Occipital lobe (tissue), 3 donors: ENCODE measurements at places on chromosomes 13 and 19.

DNA sequence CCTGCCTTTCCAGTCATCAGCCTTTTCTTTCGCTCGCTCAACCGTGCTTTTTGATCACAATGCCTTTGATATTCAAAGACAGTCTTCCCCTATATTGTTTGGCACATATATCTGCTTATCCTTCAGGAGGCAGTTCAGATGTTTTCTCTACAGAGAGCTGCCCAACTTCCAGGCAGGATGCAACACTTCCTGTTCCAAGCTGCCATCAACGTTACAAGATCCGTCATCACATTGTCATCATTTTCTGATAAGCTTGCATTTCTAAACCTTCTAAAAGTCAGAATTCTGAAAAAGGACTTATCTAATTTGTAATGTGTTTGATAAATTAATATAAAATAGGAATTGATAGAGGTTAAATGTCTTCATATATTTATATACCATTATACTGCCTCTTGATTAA is 574.2 kb downstream of the TBC1D4 start:
- DNase-seq: no peak

DNA sequence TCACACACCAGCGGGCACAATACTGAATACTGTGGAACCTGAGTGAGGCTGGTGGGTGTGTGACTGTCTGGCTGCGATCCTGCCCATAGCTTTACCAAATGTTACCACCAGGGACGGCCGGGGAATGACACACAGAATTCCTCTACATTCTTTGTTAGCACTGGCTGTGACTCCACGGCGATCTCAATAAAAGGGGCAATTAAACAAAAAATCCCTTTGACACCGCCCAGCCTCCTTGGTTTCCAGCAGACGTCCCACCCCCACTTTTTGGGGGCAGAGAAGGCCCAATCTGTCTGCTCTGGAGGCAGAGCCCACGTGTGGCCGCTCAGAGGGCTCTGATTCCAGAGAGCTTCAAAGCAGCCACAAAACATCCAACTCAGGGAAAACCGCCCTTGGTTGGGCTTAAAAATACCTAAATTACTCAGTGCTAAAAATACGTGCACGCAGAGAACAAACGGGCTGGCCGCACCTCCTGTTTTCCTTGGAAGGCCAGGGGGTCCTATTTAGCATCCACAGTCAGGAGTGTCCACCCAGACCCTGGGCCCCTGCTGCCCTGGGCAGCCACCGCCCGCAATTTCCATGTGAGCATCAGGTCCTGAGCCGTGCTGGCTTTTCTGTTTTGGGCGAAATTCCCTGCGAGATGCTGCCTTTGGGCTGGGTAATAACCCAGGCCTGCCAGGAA is 47.8 kb downstream of the GADD45B start:
- DNase-seq: peak; percentile 30

DNA sequence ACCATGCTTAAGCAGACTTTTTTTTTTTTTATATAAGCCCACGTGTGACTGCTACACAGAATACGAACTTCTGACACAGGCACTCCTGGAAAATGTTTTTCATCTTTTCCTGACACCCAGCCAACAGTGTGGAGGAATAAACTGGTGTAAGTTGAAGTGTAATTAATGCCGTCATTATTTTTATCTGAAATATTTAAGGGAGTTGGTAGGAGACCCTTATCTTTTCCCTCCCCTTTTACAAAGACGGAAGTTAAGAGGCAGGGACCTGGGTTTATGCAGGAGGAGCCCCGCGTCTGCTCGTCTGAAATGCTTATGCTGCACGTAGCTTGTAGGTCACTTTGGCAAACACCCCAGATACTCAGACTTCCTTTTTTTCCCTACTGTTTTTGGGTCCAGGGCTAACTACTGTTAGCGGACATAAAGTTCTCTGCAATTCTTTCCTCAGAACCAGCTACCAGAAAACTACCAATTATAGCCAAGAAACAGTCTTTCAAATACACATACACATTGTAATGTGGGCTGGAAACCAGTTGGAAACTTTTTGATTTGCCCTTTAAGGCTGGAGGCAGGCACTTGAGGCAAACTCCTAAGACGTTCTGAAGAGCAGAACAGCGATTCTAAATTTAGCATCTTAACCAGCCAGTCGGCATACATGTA is 50.8 kb downstream of the EFNB2 start:
- no peak for DNase-seq

DNA sequence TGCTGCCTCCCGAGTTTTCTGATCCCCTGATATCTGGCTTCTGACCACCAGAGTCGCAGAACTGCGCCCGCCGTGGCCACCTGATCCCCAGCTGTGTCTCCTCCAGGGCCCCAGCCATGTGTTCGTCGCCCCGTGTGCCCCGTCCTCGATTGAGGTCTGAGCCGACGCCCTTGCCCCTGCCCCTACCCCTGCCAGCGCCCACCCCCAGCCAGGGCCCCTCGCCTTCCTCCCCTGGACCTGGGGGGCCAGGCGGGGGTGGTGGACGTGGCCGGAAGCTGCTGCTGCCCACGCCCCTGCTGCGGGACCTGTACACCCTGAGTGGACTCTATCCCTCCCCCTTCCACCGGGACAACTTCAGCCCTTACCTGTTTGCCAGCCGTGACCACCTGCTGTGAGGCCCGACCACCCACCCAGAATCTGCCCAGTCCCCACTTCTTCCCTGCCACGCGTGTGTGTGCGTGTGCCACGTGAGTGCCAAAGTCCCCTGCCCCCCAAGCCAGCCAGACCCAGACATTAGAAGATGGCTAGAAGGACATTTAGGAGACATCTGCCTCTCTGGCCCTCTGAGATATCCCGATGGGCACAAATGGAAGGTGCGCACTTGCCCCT is 9.2 kb downstream of the PLPPR2 start:
- DNase-seq: no peak

DNA sequence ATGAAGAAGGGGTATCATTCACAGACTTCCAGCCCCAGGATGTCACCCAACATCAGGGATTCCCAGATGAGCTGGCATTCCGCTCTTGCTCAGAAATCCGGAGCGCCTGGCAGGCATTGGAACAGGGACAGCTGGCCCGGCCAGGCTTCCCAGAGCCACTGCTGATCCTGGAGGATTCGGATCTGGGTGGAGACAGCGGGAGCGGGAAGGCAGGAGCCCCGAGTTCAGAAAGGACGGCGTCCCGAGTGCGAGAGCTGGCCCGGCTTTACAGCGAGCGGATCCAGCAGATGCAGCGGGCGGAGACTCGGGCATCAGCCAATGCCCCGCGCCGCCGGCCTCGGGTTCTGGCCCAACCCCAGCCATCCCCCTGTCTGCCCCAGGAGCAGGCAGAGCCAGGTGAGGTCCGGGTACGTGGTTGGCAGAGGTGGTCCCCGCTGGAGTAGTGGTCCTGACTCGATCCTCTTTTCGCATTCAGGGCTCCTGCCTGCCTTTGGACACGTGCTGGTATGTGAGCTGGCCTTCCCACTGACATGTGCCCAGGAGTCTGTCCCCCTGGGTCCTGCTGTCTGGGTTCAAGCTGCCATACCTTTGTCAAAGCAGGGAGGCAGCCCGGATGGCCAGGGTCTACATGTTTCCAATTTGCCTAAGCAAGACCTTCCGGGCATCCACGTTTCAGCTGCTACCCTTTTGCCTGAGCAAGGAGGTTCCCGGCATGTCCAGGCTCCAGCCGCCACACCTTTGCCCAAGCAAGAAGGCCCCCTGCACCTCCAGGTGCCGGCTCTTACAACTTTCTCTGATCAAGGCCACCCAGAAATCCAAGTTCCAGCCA is 11.0 kb downstream of the PLEKHG2 start:
- no peak for DNase-seq

DNA sequence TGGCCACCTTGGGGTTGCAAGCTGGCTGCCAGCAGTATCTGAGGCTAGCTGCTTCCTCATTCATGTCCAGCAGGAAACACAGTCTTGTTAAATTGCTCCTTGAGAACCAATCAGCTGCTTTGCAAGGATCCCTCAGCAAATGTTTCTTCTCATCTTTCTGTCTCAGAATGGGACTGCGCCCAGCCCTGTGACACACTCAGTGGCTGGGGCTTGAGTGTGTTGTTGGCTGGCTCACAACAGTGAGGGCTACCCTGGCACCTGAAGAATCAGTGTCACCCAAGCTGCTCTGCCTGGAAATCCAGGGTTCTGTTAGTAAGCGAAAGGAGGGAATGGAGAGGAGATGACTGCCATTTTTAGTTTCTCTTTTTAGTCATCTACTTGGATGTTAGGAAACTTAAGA is 317.2 kb downstream of the DCT start:
- DNase-seq: no peak

DNA sequence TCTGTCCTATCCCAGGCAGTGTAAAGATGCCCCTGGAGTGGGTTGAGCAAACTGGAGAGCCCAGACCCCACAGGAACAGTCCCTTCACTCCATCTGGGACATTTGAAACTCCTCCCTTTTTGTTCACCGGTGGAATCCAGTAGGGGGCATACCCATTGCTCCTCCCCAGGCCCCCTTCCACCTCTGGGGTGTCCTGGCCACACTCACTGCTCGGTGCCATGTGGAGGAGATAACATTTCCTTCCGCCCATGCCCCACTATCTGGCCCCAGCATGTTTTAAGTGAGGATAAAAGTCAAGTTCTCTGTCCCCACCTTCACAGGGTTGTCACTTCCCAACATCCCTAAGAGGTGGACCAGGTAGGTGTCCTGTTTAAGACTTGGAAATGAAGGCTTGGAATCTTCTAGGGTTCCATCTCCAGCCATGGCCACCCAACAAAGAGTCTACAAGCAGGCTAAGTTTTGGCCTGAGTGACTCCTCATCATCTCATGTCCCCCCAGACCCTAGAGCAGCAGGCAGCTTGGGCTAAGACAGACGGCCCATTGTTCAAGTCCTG is 9.3 kb downstream of the ZNF526 start:
- no peak for DNase-seq

GRCh38 chr13:107866941-107867623 is 348.3 kb downstream of the LIG4 start:
- peak; percentile 37 for DNase-seq

GRCh38 chr13:113837560-113838355 is 26.1 kb downstream of the GAS6 start:
- peak; percentile 91 for DNase-seq

GRCh38 chr19:57754091-57754673 is 7.6 kb downstream of the ZNF776 start:
- DNase-seq: no peak

GRCh38 chr19:56740501-56740900 is 68.9 kb upstream of the ZNF835 start:
- no peak for DNase-seq

DNA sequence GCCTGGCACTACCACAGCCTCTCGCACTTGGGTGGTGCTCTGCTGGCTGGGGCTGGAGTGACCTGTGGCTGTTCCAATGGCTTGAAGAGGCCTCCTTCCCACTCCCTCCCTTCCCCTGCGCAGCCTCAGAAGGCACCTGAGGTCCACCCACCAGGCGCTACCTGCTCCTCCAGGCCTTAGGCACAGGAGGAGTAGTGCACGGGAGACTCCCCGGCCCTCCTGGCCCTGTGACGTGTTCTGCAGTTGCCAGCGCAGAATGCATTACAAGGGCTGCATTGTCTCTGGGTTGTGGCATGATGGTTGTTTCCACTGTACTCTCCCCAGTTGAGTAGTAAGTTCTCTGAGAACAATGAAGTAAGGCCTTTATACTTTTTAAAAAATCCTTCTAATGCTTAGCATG is 128.6 kb downstream of the TEX29 start:
- DNase-seq: no peak

- no peak for DNase-seq
These were observed 31.7 kb downstream of the TSHZ3 start for GRCh38 chr19:31317570-31317969.

GRCh38 chr13:19772306-19772705 is 10.4 kb downstream of the PSPC1 start:
- no peak for DNase-seq

- DNase-seq: no peak
These were observed 26.1 kb upstream of the CEACAM21 start for GRCh38 chr19:41549884-41550283.

- no peak for DNase-seq
These were observed 3.5 kb downstream of the SPINT2 start for GRCh38 chr19:38267761-38268483.

GRCh38 chr19:2270157-2270422 is 11.9 kb downstream of the PEAK3 start:
- no peak for DNase-seq

DNA sequence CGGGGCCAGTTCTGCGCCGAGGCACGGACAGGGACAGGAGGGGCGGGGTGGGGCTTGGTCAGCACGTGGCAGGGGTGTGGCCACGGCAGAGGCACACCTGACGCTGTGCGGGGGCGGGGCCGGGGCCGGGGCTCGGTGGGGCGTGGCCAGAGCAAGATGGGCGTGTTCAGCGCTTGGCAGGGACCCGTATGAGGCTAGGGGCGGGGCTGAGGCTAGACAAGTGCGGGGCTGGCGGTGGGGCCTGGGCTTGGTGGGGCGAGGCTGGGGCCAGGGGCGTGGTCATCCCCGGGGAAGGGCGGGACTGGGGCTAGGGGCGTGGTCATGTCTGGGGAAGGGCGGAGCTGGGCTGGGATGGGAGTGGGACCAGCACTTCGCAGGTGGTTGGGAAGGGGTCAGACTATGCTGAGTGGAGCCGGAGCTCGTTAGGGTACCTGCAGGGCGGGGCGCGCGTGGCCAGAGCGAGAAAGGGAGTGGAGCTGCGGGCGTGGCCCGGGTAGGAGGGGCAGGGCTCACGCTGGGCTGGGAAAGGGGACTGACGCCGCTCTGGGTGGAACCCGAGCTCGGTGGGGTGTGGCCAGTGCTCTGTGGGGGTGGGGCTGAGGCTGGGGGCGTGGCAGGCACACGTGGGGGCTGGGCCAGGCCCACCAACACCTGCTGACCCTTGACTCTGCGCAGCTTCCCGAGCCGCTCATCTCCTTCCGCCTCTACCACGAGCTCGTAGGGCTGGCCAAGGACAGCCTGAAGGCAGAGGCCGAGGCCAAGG is 12.8 kb downstream of the POLR2E start:
- no peak for DNase-seq

DNA sequence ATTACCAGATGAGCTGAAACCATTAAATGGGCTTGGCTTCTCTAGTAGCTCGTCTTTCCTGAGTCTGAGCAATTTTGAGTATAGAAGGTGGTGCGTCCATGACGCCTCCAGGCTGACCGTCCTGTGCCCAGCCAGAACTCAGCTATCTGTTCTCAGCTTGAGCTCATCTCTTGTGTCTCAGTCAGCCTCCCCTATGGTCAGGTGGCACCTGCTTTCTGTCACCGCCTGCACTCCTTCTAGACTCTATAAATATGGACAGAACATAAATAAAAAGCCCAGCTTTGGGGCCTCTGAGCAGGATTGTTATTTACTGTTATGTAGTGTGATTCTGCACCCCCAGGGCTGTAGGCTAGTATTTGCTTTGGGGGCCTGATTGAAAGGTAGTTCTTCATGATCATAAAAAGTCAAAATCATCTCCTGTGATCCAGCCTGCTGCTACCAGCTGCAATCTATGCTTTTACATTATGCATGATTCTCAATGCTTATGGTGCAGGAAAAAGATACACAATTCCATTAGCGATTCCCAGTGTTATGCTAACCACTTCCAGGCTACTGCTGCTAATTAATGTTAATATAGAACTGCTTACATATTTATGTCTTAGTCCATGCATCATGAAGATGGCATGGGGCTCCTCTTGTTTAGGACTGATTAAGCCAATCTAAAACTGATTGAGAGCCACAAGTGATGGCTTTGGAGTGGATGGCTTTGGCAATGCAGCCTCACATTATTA is 72.5 kb upstream of the TMTC4 start:
- DNase-seq: no peak

GRCh38 chr19:32870981-32871451 is 1.4 kb upstream of the SLC7A9 start:
- DNase-seq: no peak

GRCh38 chr13:106286811-106287210 is 248.7 kb downstream of the EFNB2 start:
- DNase-seq: no peak
